ENCODE measurements at places on chromosomes 7 and 10.

GRCh38 chr7:30237271-30237695 is 47.1 kb upstream of the ZNRF2 start:
- no peak for DNase-seq

GRCh38 chr7:106616708-106617051 is 44.3 kb downstream of the CCDC71L start:
- no peak for DNase-seq

DNA sequence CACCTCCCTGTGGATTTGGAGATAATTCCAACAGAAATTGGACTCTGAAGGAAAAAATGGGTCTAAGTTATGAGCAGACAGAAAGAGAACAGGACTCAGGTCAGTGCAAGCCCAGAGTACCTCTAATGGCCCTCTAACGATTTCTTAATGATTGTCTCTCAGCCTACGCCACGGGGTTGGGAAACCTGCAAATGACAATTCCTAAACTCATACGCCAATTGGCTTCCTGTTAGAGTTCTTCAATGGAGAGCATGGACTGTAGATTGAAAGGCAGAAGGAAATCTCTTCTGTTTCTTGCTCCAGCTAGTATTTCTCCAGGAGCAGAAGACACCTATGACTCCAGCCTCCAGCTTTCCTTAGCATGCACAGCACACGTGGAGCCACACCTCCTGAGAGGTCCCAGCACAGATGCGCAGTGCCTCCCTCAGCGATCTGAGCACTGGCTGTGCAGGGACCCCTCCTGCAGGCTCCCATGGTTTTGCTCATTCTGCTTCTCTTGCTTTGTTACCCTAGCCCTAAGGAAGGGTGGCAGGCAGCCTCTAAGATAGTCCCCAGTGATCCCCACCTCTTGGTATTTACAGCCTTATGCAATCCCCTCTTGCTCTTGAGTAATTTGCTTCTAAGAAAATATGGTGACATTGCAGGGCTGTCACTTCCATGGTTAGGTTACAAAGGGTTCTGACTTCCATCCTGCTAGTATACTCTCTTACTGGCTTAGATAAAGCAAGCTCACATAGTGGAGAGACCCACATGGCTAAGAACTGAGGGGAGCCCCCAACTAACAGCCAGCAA is 30.1 kb downstream of the DENND11 start:
- no peak for DNase-seq

- no peak for DNase-seq
Observed at GRCh38 chr7:141118767-141119166, 44.9 kb downstream of the TMEM178B start.

GRCh38 chr10:24920907-24921881 is 31.2 kb downstream of the PRTFDC1 start:
- DNase-seq: peak; percentile 83

DNA sequence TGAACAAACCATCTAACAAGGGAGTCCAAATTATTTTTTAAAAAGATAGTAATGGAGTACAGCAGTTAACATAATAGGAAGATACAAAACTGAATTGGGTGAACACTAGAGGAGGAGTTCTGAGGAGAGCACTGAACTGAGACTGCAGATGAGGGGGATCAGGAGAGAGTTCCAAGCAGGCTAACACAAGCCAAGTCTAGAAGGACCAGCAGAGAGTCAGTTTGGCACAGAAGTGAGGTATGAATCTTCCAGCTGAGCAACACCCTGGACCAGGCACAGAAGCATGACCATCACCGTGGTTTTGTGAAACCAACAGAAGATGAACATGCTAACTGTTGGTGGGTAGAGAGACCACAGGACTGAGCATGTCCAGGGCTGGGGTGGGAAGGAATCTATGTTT is 30.8 kb upstream of the PLCE1 start:
- no peak for DNase-seq

DNA sequence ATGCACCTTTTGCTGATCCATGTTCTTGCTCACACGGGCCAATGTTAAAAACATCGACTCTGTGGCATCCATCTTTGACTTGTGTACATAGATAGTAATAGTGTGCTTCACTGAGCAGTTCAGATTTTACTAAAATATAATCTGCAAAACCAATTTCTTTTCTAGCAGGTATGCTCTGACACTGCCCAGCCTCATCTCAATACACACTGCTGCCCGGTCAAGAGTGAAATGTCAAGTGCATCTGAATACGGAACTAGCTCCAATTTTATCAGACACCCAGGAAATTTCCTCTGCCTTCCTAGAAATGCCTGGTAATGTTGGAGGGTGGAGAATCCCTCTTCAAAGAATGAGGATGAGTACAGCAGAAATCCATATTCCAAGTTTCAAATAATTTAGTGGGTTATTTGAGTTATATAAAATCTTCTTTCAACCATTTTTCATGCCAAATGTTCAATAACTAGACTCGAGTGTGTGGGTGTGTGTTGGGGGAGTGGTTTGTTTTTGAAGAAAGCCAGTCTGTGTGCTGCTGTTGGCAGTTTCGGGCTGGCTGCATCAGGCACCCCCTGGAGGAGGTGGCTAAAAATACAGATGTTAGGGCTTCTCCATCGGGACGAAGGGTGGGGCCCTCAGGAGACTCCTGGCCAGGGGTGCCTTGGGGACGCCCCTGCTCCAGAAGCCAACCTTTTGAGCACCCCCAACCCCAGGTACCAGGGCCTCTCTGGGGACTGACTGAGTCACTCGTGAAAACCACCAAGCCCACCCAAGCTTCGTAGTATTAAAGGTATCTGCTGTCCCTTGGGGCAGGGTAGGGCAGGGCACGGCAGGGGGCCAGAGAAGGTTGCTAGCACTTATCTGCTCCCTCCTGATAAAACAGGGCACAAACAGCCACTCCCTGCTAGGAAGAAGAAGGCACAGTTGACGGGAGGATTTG is 15.4 kb downstream of the CTBP2 start:
- peak; percentile 40 for DNase-seq

DNA sequence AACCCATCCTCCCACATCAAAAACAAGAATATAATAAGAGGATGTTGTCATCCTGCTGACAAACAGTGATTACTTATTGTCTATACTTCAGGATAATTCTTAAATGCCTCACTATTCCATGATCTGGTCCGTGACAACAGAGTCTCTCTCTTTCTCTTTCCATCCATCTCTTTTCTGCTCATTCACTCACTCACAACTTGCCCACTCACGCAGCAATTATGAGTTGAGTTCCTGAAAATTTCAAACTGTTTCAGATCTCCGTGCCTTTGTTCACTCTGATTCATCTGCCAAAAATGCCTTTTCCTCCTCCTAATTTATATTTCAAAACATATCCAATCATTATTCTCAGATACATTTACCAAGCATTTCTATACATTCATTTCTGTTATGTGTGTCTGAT is 1.4 kb downstream of the OR6B1 start:
- DNase-seq: no peak

- DNase-seq: no peak
Observed at GRCh38 chr10:70660722-70661121, 11.6 kb upstream of the ADAMTS14 start.

- DNase-seq: no peak
Observed at GRCh38 chr10:87866412-87866974, 3.1 kb downstream of the PTEN start.

DNA sequence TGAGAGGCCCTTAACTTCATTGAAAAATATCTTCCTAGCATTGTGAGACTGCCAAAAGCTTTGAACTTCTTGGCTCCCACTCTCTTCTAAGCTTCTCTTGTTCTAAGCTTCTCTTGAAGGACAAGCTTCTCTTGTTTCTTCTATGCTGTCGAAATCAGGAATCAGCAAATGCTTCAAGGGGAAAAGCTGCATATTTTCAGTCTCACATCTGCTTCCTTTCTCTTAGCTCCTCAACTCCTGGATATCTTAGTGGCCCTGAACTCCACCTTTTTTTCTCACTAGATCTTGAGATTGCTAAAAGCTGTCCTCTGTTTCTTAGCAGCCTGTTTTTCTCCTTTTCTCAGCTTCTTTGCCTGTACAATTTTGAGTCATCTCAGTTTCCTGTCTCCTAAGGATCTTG is 73.0 kb downstream of the NEUROD6 start:
- DNase-seq: no peak

GRCh38 chr10:91551856-91552255 is 81.0 kb downstream of the PPP1R3C start:
- DNase-seq: peak; percentile 13

DNA sequence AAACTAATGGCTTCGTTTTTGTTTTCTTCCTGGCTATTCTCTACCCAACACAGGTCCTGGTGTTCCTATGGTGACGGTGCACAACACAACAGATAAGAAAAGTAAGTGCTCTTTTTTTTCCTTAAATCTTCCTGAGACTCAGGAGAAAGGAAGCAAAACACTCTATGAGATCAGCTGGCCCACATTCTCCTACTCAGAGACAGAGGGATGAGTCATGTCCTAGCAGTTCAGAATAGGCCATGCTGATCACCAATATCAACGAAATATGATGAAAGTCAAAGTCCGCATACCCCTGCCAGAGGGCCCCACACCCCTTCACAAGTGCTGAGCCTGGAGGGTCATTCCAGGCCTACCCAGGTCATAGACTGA is 149.2 kb downstream of the PAXIP1 start:
- DNase-seq: no peak

- no peak for DNase-seq
Observed at GRCh38 chr7:36308031-36308430, 81.6 kb upstream of the ANLN start.

DNA sequence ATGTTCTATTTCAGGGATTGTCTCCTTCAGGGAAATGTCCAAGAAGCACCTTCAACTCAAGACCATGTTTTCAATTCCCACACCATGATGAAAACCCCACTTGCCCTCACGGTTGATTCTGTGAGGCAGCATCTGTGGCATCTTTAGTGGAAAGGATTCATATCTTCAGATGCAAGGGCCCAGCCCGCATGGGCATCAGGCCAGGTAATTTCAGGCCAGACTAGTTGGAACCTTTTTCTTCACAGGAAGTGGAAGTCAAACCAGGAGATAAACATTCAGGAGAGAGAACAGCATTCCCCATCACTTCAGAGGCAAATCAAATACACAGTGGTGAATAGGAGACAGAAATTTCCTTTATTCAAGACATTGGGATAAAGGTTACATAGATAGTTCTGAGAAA is 88.8 kb downstream of the JCAD start:
- no peak for DNase-seq

GRCh38 chr7:121832347-121832746 is 40.6 kb upstream of the PTPRZ1 start:
- DNase-seq: no peak

GRCh38 chr7:19118636-19119371 is 1.4 kb upstream of the TWIST1 start:
- DNase-seq: no peak

DNA sequence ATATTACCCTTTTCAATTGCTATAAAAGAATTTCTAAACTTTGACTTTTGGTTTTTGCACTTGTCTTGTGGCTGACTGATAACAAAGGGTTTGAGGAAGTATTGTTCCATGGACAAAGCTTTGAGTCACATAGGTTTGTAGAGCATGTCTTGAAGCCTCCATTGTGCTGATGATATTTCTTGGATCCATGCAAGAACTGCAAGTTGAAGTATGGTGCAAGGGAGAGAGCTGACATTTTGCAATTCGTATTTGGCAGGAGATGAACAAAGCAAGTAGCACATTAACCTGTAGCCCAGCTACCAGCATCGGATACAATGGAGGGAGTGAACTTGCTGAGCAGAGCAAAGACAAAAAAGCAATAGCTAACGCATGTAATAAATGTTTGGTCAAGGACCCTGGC is 23.4 kb downstream of the MGAM2 start:
- no peak for DNase-seq

DNA sequence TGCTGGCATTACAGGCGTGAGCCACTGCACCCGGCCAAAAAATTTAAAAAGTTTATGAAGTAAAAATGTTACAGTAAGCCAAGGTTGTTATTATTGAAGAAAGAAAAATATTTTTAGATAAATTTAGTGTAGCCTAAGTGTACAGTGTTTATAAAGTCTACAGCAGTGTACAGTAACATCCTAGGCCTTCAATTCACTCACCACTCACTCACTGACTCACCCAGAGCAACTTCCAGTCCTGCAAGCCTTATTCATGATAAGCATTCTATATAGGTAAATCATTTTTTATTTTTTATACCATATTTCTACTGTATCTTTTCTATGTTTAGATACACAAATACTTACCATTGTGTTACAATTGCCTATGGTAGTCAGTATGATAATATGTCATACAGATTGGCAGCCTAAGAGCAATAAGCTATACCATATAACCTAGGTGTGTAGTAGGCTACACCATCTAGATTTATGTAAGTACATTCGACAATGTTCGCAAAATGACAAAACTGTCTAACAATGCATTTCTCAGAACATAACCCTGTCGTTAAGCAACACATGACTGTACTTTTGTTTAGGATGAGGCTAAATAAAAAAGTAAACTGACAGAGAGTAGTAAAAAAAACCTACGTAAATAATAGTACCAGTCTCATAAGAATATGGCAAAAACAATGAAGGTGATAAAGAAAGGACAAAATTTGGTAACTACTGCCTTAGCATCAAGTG is 77.8 kb upstream of the FAM133B start:
- no peak for DNase-seq

DNA sequence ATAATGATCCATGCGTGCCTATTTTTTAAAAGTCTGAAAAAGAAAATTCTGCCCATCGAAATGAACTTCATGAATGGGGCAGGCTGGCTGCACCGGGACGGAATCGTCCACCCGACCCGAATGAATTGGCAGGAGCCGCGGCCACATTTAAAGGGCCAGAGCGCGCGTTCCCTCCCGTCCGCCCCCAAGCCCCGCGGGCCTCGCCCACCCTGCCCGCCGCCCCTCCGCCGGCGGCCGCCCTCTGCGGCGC is 319 bp upstream of the GATA3 start:
- no peak for DNase-seq

GRCh38 chr10:688312-689120 is 952 bp downstream of the DIP2C start:
- no peak for DNase-seq

DNA sequence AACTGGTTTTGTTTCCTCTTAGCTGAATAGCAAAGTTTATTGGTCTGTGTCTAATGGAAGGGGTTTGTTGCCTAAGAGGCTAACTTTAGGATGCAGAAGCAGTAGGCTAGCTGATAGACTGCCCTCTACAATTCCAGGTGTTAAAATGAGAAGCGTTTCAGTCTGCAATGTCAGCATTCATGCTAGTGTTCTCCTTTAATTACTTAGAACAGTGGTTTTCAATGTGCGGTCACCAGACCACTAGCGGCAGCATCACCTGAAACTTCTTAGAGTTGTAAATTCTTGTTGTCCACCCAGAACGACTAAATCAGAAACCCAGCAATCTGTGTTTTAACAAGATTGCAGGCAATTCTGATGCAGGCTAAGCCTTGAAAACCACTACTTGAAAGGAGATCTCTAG is 392.9 kb downstream of the IPMK start:
- no peak for DNase-seq

GRCh38 chr7:158097106-158097452 is 490.5 kb downstream of the PTPRN2 start:
- no peak for DNase-seq

GRCh38 chr7:101121991-101122932 is 4.6 kb upstream of the SERPINE1 start:
- no peak for DNase-seq

DNA sequence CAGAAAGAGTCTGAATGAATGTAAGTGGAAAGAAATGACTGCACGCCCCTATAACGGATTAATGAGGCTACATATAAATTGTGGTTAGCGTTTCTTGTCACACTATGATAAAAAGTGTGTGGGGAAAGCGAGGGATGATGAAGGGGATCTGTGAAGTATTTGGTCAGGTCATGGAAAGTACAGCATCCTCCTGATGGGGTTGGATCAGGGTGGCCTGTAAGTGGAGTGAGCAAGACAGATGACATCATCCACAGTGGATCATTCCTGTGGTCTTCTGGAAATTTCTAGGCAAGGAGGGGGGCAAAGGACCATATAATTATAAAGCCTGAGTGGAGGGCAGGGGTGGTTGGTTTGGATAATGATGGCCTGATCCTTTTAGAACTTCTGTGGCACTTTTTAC is 606.0 kb downstream of the INHBA start:
- no peak for DNase-seq

Measured in activated CD4-positive, alpha-beta T cell treated with anti-CD3 and anti-CD28 coated beads for 48 hours (primary cell).